Muscle of arm (tissue), 14 donors: ENCODE measurements at places on chromosomes 6 and 20. TPM values are rescaled to one million over a fixed set of nuclear protein-coding genes. Genes with fewer than 3 reads are reported as not detected.

DNA sequence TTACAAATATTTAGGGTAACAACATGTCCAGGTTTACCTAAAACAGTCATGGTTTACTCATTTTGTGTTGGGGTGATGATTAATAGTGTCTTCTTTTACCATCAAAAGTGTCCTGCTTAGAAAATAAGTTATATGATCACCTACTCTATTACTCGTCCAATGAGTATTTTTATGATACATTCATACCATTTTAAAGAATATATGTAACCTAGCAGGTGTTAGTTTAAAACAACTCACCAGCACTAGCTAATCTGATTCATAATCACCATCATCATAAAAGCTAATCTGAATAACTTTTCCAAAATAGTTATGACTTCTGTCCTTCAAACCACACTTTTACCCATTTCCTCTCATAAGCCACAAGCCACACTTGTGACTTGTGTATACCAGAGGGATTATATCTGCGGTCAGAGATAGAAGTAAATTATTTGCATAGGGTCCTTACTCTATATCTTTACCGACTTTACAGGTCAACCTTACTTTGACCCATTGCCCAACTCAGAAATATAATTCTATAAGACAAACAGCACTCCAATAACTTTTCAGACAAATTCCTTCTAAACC lies 33.3 kb upstream of the NRN1 start:
- DNase-seq, result no peak

DNA sequence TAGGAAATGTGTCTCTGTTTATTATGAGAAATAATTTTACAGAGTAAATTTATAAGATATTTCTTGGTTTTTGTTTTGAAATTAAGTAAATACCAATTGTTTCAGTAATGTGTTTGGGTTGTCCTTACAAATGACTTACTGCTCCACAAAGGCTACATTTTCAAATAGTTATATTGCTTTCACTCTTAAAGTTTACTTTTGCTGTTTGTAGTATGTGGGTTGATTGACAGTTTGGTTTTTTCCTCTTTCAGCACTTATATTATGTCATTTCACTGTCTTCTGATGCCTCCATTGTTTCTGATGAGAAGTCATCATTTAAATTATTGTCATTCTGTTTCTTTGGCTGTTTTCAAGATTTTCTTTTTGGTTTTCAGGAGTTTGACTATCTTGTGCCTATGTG lies 34.9 kb upstream of the SUMO4 start:
- DNase-seq, result no peak

DNA sequence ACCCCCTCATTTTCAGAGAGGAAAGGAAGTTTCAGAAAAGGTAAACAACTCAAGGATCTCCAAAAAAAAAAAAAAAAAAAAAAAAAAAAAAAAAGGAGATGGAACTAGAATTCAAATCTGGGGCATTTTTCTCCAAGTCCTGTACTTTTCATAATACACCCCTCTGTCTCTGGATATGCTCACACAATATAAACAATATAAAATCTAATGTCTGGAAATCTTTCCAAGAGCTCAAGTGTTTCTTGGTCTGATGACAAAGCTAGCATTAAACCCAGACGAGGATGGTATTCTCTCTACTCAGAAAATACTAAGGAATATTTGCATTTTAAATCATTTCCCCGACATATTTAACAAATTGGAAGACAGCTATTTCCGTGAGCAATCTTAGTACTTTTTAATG lies 5.8 kb downstream of the GCM1 start:
- no peak for DNase-seq

GRCh38 chr6:79943133-79943532 lies 4.2 kb downstream of the ELOVL4 start:
- DNase-seq, result no peak

The ZNF184 gene
- polyA plus RNA-seq, result 11.3 TPM

GRCh38 chr6:107957308-107957908 lies 600 bp downstream of the SEC63 start:
- DNase-seq, result peak; percentile 76

DNA sequence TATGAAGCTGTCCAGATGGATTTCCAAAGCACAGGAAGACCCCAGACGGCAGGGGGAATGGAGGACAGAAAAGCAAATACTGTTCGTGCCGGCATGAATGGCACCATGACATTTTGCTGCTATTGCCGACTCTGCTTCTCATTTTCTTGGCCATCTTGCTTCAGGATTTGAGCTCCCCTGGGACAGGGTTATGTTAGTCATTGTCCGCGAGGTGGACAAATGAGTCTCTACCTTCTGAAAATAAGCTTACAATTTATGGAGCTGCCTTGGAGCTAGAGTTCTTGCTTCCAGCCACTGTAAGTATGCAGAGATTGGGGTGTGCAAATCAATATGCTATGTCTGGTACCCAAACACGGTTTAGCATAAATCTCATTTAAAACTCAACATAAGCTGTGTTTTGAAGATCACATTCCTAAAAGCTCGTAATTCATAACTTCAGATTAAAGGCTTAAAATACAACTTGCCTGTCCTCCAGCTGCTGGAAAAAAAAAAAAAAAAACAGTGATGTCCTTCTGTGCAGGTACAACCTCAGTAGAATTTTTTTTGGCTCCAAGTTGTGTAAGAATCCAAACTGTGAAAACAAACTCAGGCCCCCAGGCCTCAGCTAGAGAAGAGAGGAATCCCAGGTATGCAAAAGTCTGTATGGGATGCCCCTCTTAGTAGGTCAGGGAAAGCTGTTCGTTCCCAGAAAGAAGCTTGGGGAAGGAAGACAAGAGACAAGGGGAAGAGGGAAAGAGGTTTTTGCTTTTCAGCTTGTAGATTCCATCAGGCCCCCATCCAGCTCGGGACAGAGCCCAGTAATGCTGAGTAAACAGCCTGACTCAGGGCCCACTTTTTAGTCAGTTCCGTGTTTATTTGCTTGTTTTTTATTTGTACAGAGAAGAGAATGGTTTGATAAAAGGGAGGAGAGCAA lies 184.2 kb upstream of the FOXA2 start:
- peak; percentile 49 for DNase-seq

DNA sequence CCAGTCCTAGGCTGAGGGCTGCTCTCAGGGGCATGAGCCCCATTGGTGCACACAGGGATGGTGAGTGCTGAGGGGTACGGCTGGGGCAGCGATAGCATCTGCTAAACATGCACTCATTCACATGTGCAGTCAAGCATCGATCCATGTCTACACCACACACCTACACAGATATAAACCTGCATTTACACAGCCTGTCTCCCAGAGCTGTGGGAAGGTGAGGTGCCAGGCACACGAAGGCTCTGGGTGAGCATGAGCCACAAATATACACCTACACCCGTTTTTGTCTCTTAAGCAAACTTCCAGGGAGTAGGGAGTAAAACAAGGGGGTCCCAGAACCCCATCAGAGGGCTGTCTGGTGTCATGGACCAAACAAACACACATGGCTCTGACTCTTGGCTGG lies 99.3 kb downstream of the GRM4 start:
- DNase-seq, result no peak

GRCh38 chr6:105780146-105780860 lies 305.8 kb upstream of the PRDM1 start:
- no peak for DNase-seq

The UBR2 gene
- polyA plus RNA-seq, result 22.4 TPM

GRCh38 chr6:78353040-78353439 lies 514.3 kb upstream of the IRAK1BP1 start:
- DNase-seq, result no peak

- no peak for DNase-seq
Measured at GRCh38 chr20:49433333-49433732, 49.1 kb downstream of the KCNB1 start.

The GMPR gene
- 51.7 TPM for polyA plus RNA-seq

The LHFPL5 gene
- not detected for polyA plus RNA-seq

- no peak for DNase-seq
Measured at GRCh38 chr20:44632103-44632752, 19.3 kb downstream of the ADA start.

The IRAK1BP1 gene
- polyA plus RNA-seq, result 2.3 TPM

The GPR6 gene
- polyA plus RNA-seq, result not detected

The FERMT1 gene
- polyA plus RNA-seq, result 0.61 TPM

GRCh38 chr20:40686893-40687292 lies 2.1 kb downstream of the MAFB start:
- no peak for DNase-seq

DNA sequence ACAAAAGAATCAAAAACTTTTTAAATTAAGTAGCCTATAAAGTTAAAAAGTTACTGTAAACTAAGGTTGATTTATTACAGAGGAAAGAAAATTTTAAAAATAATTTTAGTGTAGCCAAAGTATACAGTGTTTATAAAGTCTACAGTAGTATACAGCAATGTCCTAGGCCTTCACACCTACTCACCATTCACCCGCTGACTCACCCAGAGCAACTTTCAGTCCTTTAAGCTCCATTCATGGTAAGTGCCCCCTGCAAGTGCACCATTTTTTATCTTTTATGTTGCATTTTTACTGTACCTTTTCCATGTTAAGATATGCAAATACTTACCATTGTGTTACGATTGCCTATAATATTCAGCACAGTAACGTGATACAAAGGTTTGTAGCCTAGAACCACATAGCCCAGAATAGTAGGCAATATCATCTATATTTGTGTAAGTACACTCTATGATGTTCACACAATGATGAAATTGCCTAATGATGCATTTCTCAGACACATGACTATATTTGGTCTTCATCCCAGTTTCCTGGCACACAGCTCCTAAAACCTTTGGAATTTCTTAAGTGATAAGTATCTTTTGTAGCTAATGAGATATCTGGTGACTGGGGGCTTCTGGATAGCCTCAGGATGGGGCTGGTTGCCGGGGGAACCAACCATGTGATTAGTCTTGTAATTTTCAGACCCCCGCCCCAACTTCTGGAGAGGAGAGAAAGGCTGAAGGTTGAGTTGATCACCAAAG lies 111.0 kb downstream of the MRPL14 start:
- DNase-seq, result no peak

The SIRPB2 gene
- polyA plus RNA-seq, result 2.0 TPM

The SAYSD1 gene
- not detected for polyA plus RNA-seq

DNA sequence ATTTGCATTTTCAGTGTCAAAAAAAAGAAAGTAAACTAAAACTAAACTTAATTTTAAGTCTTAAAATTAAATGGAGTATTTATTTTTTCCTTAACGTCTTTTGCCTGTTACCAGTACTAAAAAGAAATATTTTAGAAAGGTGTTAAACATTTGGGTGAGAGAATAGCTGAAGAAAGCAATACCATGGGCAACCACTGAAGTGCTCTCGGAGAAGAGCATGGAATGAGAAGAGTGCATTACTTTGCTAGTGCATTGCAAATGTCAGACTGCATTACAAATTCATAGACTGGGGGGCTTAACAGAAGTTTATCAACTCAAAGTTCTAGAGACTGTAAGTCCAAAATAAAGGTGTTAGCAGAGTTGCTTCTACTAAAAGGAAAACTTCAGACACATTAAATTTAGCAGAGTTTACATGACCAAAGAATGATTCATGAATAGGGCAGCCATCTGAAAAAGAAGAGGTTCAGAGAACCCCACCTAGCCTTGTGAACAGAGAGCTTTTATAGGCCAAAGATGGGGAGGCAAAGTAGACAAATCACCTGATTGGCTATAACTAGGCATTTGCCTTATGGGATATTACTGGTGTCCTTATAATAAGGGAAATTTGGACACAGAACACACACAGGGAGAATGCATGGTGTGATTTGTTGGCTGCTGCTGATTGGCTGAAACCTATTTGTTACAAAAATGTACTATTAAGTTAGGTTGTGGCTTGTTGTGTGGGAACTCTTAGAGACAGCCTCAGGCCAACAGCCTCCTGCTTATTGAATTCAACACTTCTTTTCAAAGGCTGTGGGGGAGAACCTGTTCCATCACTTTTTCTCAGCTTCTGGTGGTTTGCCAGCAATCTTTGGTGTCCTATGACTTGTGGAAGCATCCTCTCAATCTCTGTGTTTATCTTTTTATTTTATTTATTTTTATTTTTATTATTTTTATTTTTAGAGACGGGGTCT lies 106.7 kb upstream of the RREB1 start:
- no peak for DNase-seq

DNA sequence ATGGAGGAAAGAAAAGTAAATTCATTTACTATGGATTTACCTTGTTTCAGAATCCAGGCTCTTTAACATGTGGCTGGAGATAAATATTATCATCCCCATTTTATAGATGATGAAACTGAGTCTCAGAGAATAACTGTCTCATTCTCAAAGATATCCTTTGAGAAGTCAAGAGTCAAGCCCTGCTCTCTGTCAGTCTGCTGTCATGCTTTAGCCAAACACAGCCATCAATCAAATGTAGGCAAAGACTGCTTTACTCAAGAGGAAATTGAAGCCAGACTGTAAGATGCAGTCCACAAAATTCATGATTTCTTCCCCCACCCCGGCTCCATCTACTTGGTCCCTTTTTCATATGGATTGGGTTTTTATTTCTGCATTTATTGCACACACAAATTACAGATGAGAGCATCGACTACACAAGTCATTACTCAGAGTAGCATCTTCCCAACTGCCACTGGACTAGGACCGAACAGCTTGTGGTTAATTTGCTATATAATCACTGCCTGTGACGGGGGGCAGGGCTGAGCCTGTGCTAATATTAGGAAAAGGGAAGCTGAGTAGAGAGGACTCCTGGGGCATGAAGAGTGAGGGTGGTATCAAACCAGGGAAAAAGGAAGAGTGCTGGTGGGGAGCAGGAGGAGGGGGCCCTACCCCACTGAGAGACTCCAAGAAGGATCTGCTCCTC lies 102.7 kb upstream of the TOP1 start:
- DNase-seq, result no peak

DNA sequence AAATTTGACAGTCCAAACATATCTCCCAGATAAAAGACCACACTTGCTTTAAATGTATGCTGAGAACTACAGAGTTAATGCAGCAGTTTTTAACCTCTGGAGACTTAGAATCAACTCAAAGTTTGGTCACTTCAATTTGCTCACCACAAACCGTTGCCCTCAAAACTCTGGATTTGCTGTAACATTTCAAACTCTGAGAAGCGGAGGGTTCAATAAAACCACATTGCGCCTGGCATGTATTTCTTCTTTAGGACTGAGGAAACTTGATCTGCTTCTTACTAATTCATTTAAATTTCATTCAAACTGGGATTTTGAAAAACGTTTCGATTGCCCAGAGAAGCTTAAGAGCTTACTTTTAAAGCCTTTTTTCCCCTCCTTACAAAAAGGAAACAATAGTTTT lies 115.8 kb downstream of the MTFR2 start:
- no peak for DNase-seq

DNA sequence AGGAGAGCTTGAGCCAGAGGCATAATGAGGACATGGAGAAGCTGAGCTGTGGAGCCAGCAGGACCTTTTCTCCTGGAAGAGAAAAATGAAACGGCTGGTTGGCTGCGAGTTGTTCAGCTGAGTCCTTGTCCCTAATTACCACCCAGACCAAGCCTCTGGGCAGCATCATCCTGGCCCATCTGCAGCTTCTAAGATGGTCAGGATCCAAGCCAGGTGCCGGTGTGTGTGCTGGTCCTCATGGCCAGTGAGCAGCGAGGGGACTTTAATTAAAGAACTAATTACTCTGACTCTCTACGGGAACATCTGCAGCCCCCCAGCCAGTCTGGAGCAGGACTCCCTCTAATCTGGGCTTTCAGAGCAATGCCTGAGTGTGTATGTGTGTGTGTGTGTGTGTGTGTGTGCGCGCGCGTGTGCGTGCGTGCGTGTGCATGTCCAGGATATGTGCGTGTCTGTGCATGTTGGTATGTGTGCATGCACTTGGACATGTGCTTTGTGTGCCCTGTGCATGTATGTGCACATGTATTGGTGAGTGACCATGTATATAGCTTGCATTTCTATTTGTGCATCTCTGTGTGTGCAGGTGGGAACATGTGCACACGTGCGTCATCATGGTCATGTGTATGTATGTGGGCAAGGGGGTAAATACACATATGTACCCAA lies 173.9 kb downstream of the DHX35 start:
- no peak for DNase-seq

- DNase-seq, result no peak
Measured at GRCh38 chr6:144351379-144352127, 66.4 kb downstream of the UTRN start.

The TTK gene
- polyA plus RNA-seq, result 14.7 TPM

The OPRL1 gene
- 0.82 TPM for polyA plus RNA-seq
